ENCODE measurements at places on chromosomes 6 and 20. TPM values are rescaled to one million over a fixed set of nuclear protein-coding genes. Genes with fewer than 3 reads are reported as not detected.

Gene CDSN
- not detected for total RNA-seq

- H3K36me3 ChIP-seq, result no peaks in the 10 kb centered on the region
- no peaks in the 10 kb centered on the region for H3K27me3 ChIP-seq
- no peak overlapping the region for H3K4me3 ChIP-seq
- no peaks in the 10 kb centered on the region for H3K4me1 ChIP-seq
- no peak overlapping the region for H3K27ac ChIP-seq
- DNase-seq, result no peak
Observed at GRCh38 chr6:170131351-170131750, 159.5 kb downstream of the DLL1 start.

Gene PDYN
- not detected for total RNA-seq

DNA sequence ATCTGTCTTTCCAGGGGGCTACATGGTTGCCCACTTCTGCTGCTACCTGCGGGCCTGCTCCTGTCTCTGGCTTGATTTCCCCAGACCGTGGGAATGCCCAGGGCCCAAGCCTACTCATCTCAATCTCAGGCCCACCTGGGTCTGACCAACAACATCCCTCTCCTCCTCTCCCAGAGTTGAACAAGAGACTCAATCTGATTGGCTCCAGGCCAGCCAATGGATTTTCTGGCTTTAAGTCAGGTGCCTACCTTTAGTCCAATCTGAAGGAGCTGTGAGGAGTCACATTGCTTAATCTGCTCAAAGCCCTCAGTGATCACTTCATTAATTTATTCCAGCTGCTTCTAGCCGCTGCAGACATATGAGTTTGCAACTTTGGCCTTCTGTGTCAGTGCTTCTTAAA lies 162.4 kb upstream of the KCNG1 start:
- H3K4me1 ChIP-seq, result no peaks in the 10 kb centered on the region
- no peak for DNase-seq
- H3K4me3 ChIP-seq, result no peak overlapping the region
- no peaks in the 10 kb centered on the region for H3K36me3 ChIP-seq
- H3K27me3 ChIP-seq, result peaks cover 24% of the 10 kb centered on the region

- H3K4me1 ChIP-seq, result no peaks in the 10 kb centered on the region
- no peak overlapping the region for H3K4me3 ChIP-seq
- H3K27me3 ChIP-seq, result peaks cover 4% of the 10 kb centered on the region
- no peak overlapping the region for H3K27ac ChIP-seq
Observed at GRCh38 chr20:39214828-39215227, 252.7 kb downstream of the DHX35 start.

DNA sequence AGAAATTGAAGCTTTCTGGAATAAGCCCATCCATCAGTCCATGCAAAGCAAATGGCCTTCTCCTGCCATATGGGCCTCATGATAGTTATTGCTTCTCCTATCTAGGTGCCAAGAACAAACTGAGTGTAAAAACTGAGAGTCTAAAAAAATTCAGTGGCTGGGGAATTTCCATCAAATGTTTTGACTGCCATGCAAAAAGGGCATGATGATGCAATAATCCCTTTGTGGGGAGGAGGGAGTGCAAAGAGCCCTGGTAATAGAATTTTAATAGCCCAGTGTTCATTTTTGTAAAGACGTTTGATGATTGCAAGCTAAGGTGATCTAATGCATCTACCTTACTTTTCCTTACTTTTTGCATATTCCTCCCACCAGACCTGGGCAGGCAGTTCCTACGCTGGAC lies 683.7 kb downstream of the EPM2A start:
- no peaks in the 10 kb centered on the region for H3K36me3 ChIP-seq
- H3K27ac ChIP-seq, result no peak overlapping the region
- H3K4me3 ChIP-seq, result no peak overlapping the region
- no peak for DNase-seq
- peaks cover 4% of the 10 kb centered on the region for H3K4me1 ChIP-seq

Gene POM121L2
- not detected for total RNA-seq

- peaks cover 3% of the 10 kb centered on the region for H3K36me3 ChIP-seq
- H3K27ac ChIP-seq, result no peak overlapping the region
- H3K4me3 ChIP-seq, result no peak overlapping the region
- no peak for DNase-seq
Observed at GRCh38 chr6:142458836-142459235, 157.0 kb downstream of the ADGRG6 start.

- H3K27ac ChIP-seq, result no peak overlapping the region
- no peaks in the 10 kb centered on the region for H3K36me3 ChIP-seq
- H3K27me3 ChIP-seq, result peaks cover 3% of the 10 kb centered on the region
- H3K4me3 ChIP-seq, result no peak overlapping the region
- no peak for DNase-seq
- H3K4me1 ChIP-seq, result peaks cover 11% of the 10 kb centered on the region
Observed at GRCh38 chr6:36361071-36361470, 24.4 kb upstream of the BNIP5 start.

GRCh38 chr20:57060407-57061050 lies 205.9 kb downstream of the BMP7 start:
- peaks cover 4% of the 10 kb centered on the region for H3K4me1 ChIP-seq
- DNase-seq, result no peak
- H3K4me3 ChIP-seq, result no peak overlapping the region
- no peak overlapping the region for H3K27ac ChIP-seq
- no peaks in the 10 kb centered on the region for H3K36me3 ChIP-seq
- peaks cover 51% of the 10 kb centered on the region for H3K27me3 ChIP-seq

Gene OR2B6
- total RNA-seq, result not detected
